ENCODE measurements at places on chromosomes 12 and 14.

- DNase-seq, result no peak
These were observed 1.3 kb downstream of the SLC38A1 start for GRCh38 chr12:46267575-46267824.

- DNase-seq, result no peak
These were observed 17.9 kb upstream of the GALNT9 start for GRCh38 chr12:132347176-132347855.

DNA sequence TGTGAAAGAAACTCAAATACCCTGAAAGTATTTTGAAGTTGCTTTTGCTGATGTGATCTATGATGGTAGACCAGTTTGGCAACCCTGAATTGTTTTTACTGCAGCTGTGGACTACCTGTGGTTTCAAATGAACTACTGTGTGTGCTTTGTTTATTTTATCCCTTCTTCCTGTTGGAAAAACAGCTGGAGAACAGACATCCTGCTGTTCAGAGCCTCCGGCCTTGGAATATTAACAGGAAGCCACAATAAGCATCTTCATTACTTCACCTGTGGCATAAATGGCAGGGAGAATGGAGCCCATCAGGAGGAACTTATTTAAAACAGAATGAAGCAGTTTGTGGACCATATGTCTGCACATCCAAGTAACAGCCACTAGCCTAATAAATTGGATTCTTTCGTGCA, 104.8 kb downstream of the DUSP6 start:
- no peak for DNase-seq

- DNase-seq, result no peak
These were observed 138.3 kb downstream of the PLXNC1 start for GRCh38 chr12:94286583-94287244.

DNA sequence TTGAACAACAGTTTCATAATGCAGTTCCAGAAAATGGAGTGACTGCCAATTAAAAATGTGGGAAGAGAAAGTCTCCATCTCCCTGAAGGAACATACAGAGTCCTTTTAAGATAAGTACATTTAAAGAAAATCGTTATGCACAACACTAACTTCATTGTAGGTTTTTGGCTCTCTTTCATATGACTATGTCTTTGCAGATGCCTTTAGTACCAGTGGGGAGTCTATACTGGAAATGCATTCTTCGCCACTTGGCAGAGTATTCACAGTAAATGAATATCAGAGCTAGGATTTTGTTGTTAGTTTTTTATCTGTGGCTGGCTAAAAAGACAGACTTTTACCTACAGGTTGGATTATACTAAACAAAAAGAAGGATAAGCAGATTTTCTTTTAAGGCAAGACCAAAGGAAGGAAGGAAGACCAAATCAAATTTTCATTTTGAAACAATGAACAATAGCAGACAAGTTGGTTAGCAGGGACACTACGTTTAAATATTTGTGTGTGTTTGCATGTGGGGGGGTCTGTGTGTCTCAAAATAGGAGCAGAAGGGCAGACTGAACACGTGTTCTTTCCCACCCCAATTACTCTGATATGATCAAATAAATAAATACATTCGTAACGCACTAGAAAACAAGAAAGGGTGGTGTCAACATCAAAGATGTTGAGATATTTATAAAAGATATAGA, 124.5 kb downstream of the BTG1 start:
- no peak for DNase-seq

DNA sequence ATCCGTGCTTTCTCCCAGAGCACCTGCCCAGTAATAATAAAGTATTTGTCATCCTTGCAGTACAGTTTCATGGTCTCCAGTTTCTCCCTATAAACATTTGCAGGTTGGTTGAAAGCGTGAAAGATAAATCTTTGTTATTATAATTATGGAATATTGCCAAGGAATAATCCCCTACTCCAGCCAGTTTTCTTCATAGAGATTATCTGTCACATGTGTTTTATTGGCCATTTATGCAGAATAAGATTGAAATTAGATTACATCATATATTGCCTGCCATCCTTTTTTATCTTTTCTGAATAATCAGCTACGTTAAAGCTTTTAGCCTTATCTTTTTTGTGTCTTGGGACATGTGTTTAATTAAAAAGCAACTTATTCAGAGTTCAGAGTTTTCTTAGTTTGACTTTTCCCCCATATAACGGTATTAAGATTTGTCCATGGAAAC, 168.0 kb downstream of the KICS2 start:
- no peak for DNase-seq

DNA sequence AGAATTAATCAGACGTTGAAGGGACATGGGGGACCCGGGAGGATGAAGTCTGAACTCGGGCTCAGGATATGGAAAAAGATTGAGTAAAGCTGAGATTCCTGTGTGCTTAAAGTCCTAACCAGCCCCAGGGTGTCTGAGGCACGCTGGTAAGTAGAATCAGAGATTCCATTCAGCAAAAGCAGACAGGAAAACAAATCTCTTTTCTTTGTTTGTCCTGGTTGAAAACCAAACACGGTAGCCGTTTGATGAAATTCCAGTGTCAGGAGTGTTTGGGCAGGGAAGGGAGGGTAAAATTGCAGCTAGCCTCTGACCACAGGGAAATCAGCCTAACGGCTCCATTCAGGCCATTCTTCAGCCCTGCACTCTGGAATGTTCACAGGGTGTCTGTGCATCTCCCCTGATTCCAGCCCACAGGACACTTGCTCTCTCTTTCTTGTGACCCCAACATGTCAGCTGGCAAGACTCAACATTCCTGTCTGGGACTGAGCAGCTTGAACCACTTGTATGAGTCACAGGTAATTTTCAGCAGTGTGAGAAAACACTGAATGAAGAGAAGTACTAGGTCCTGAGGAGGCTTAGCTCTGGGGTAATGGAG, 31.0 kb downstream of the NINJ2 start:
- DNase-seq, result no peak

DNA sequence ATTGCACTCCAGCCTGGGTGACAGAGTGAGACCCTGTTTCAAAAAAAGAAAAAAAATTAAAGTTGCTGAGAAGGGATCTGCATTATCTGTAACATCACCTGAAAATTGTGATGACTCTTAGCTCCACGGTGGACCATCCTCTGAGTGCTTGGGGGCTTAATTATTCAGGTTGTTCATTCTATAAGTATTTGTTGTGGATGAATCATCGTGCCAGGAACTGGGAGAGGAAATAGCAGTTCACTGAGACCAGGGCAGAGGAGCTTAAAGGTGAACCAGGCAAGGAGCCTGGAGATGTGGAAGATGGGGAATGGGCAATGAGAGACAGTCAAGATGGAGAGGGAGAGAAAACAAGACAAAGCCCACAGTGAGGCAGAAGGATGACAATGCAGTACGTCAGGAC, 25.5 kb upstream of the GSC start:
- no peak for DNase-seq

DNA sequence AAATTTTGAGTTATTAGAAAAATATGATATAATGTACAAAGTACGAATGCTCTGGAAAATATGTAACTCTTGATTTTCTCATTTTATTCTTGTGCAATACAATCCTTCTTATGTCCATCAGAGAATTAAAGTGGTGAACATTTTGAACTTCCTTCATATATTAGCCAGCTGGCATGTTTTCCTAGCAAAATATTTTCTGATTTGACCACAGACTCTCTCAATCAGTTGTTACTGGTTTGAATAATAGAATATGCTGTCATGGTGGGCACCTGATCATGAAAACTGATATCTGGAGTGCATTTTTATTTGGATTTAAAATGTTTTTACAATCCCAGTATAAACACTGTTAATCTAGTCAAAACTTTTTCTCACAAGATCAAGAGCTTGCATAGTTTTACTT, 24.2 kb downstream of the PARPBP start:
- no peak for DNase-seq

DNA sequence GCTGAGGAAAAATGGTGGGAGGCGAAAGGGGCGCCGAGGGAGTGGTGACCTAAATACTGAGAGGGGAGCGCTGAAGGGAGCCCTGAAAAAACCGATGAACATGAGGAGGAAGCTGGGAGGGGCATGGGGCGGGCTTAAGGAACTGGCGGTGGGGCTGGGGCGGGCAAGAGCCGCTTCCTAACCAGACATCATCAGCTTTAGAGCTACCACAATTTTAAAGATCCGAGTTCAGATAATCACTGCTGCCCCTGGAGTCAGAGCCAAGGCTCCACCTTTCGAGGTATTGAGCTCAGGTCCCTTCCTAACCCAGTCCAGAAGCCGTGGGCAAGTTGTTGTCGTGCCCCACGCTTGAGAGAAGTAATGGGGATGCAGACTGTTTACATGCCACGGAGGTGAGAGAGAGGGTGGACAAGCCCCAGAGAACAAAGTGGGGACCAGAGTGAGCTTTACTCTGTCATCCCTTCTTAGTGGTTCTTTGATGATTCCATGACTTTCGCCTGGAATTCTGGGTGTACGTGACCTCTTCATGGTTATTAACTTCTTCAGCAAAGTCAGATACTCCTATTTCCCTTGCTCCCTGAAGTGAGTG, 393 bp downstream of the ORMDL2 start:
- no peak for DNase-seq

GRCh38 chr14:63499701-63500250, 43.4 kb downstream of the PPP2R5E start:
- DNase-seq, result no peak

DNA sequence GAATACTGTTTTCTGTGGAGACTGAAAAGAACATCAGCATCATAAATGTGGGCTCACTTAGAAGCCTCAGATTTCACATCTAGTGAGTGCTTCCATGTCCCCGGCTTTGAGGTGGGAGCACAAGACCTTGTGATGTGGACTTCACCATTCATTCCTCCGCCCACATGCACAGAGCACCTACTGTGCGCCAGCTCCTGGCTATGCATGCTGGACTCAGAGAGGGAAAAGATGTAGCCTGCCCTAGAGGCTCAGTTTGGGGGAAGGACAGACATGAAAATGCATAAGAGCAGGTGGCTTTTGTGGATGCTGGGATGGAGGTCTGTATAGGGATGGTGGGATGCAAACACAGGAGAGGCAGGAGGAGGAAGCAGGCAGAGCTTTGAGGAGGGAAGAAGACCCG, 65.0 kb downstream of the SERPINA3 start:
- no peak for DNase-seq

GRCh38 chr12:76144245-76144549, 59.7 kb upstream of the NAP1L1 start:
- no peak for DNase-seq

DNA sequence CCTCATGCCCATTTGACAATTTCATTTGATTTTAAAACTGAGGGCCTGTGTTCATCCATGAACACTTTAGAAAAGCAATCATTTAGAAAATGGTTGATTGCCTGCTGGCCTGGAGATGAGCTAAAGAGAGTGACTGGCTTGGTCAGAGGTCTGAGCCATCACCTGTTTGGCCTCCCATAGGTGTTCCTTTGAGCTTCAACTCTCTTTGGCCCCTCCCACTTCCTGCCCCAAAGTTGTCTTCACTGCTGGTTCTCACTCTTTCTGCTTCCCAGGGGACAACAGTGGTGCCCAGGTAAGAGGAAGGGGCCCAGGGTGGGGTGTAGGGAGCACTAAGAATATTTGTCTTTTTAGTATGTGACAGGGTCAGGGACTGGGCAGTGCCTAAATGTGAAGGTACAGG, 4.9 kb upstream of the TCP11L2 start:
- no peak for DNase-seq

DNA sequence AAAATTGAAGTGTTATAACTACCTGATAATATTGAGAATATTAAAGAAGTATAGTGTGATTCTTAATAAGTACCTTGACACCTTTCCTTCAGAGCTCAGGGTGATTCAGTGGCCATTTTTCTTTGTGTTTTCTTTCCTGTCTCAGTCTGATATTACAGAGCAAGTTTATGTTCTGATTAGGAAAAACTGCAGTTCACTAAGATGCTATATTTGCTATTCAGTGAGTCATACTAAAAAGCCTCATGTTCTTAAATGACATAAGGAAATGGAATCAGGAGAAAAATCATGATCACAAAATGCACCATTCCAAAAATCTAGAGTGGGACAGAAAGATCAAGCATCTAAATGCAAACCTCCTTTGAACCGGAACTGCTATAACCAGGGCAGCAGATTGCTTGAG, 390.6 kb upstream of the ATP2B1 start:
- no peak for DNase-seq

DNA sequence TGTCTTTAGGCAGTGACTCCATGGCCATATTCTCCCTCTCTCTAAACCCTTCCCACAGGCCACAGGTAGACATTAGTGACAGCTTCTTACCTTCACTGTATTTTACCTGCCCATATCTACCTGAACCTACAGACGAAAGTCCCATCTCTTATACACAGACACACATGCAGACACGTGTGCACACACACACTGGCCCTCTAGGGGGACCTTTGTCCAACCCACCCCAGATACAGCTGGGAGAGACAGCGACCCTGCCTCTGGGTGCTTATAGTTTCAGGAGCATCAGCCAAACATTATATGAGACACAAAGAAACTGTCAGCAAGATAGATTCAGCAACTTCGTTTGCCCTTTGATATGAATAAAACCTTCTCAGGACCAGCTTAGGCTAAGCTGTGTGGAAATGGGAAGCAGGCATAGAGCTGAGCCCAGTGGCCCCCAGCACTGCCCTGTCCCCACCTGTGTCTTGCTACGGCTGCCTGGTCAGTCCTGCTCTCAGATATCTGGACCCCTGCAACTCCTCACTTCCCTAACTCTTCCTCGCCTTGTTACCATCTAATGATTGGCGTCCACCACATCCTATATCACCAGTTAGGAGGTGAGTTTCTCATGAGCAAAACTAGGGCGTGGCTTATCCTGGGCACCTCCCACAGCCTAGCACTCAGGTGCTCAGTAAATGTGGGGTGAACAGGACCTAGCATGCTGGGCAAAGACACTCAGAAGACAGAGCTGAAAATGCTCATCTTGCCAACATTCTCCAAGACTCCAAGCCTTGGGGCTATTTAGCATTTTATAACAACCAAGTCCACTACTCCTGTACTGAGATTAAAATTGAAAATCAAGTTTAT, 12.0 kb upstream of the CD9 start:
- no peak for DNase-seq

GRCh38 chr12:1890810-1891209, 27.6 kb downstream of the CACNA2D4 start:
- DNase-seq, result no peak

GRCh38 chr12:53336181-53336681, at the start of gene SP7:
SP7 (minus strand) TSS chr12:53336354; CDS start chr12:53335646, 708 bp downstream.
- no peak for DNase-seq

DNA sequence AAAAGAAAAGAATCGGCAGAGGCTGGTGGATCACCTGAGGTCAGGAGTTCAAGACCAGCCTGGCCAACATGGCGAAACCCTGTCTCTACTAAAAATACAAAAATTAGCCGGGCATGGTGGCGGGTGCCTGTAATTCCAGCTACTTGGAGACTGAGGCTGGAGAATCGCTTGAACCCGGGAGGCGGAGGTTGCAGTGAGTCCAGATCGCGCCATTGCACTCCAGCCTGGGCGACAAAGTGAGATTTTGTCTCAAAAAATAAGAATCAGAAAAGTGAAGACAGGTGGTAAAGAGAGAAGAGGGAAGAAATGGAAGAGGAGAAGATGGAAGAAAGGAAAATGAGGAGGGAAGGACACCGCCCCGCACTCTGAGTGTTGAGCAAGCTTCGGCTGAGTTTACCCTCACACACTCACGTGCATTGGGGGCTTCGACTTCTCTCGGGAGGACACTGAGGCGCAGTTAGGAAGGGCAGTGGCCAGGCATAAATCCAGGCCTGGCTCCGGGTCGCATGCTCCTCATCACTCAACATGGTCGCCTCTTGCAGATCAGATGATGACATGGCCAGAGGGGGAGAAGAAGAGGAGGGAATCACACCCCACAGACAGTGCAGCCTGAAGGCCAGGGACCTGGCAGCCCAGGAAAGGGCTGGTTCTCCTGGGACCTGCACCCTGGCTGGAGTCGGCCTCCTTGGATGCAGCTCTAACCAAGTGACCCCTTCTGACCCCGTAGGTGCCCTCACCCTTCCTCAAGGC, 61.1 kb downstream of the PRMT8 start:
- no peak for DNase-seq

GRCh38 chr12:52579468-52580465, 6.1 kb upstream of the KRT74 start:
- no peak for DNase-seq

GRCh38 chr12:62726471-62726980, 208.4 kb downstream of the PPM1H start:
- DNase-seq, result no peak

Data from esophagus squamous epithelium (tissue), 5 donors.